Stimulated activated CD8-positive, alpha-beta memory T cell treated with anti-CD3 and anti-CD28 coated beads, Interleukin-4, amount 100 ng/mL, for 1 hour (primary cell): ENCODE measurements at places on chromosomes 2 and 18.

DNA sequence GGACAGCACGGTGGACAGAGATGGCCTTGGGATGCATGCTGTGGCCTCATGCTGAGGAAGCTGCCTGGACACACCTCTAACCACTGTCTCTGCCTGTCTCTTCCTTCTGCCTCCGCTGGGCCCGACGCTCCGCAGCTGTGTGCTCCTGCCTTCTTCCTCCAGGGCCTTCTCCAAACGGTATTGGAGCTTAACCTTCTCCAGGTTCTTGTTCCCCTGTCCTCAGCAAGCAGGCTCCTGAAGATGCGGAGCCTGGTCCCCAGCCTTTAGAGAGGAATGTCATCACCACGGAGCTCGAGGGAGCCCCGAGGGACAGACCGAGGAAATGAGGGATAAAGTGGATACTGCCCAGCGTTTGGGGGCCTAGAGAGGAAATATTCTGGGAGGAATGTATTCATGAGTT is 155.1 kb downstream of the DYSF start:
- no peak for DNase-seq

- no peak for DNase-seq
Observed at GRCh38 chr2:25617948-25618646, 55.3 kb downstream of the DTNB start.

- no peak for DNase-seq
Observed at GRCh38 chr18:2681993-2682603, 26.6 kb downstream of the SMCHD1 start.

DNA sequence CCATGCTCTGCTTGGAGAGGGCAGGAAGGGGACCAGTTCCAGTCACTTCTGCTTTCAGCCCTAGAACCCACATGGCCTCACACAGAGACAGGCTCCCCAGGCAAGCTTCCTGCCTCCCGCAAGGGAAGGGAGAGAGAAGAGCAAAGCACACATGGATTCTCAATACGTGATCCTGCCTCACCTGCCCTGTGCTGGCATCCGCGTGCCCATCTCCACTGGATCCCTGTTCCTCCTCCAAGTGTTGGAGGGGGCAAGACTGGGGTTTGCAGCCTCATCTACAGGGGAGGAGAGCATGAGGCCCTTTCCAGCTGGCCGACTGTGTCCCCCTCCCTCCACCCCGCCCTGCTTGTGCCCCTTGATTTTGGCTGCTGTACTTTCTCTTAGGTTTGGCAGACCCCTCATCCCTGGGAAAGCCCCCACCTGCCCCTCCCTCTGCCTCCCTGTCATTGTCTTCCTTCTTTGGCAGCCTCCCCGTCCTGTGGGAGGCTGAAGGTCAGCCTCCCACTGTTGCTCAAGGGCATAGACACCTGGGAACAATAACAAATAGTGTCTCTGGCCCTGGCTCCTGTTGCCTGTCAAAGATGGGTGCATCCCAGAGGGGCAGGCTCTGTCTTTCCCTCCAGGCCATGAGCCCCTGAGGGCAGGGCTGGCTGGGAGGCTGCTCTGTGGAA is 22.7 kb downstream of the KCNF1 start:
- DNase-seq: no peak

- no peak for DNase-seq
Observed at GRCh38 chr18:3458952-3459853, 9.2 kb downstream of the TGIF1 start.

DNA sequence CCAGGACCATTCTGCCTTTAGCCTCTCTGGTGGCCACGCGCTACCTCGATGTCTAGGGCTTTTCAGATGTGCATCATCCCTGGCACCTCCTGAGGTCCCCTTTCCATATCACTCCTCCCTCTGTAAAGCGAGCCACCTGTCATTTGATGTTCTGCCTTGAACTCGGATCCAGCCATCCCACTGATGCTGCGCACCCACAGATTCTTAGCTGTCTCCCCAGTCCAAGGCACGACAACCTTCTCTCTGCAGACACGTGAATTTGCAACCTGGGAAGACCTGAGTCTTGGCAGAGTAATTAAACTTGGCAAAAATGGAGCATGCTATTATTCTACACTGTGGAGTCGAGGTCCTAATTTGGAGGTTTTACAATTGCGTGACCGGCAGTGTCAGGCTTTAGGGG is 61.9 kb downstream of the NGEF start:
- DNase-seq: no peak

DNA sequence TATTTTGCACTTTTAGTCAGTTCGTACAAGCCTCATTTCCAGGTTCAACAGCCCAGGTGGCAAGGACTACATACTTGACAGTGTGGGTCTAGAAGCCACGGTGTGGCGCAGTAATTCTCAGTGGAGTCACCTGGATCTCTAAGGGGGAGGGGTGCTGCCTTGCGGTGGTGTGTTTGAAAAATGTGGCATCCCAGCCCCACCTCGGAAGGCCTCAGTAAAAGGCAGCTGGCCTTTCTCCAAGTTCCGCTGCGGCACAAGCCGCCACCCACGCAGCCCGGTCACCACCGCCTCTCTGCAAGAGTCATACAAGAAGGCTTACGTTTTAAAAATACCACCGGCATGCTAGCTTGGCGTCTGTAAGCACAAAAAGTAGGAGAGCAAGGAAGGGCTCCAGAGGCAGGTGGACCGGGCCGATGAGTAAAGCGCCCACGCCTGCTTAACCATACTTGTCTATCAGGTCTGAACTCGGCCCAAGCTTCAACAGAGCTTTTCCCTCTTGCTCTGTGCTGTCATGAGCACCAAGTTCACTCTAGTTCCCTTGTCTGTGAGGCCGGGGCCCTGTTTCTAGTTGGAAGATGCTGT is 49.5 kb downstream of the SPRED2 start:
- DNase-seq: peak; percentile 38

DNA sequence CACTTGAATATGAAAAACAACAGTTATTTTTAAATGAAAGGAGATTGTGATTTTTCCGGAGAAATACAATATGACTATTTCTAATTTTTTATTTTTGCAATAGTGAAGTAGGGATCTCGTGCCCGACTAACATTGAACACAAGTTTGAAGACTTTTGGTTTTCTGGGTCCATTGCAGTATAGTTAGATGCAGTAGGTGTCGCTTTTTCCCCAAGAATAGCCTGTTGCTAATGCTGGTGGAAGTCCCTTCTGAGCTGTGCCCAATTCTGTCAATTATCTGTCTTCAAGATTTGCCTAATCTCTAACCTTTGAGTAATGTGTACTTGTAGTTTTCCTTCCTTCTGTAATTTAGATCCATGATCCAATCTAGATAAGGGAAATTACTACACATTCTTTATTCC is 36.5 kb downstream of the SEMA4F start:
- no peak for DNase-seq

- DNase-seq: no peak
Observed at GRCh38 chr2:11967946-11968465, 221.6 kb downstream of the LPIN1 start.

GRCh38 chr18:26418225-26418624 is 130.1 kb downstream of the KCTD1 start:
- DNase-seq: no peak

GRCh38 chr2:156565066-156565710 is 129.0 kb downstream of the GPD2 start:
- no peak for DNase-seq
